Stimulated activated CD4-positive, alpha-beta T cell treated with anti-CD3 and anti-CD28 coated beads, Interleukin-15, amount 100 ng/mL, for 24 hours (primary cell): ENCODE measurements at places on chromosomes 2 and 18.

DNA sequence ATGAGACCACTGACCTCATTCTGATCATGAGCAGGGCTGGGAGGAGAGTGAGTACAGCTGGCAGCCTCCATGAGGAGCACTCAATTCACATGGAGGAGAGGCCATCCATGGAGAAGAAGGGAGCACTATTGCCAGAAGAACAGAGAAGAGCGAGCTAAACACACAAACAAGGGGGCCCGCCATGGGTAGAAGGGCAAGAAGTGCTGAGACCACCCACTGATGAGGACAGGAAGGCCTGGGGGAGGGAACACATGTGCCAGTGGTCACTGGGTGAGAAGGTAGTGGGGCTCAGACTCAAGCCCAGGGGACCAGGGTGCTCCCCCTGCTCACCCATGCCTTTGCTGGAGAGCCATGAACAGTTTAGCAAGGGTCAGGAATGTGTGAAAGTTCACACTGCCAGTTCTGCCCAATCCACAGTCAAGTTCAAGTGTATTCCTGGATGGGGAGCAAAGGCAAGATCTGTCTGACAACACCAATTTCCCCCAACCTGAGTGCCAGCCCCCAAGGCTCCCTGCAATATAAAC lies 57.7 kb downstream of the TTC32 start:
- DNase-seq: no peak

DNA sequence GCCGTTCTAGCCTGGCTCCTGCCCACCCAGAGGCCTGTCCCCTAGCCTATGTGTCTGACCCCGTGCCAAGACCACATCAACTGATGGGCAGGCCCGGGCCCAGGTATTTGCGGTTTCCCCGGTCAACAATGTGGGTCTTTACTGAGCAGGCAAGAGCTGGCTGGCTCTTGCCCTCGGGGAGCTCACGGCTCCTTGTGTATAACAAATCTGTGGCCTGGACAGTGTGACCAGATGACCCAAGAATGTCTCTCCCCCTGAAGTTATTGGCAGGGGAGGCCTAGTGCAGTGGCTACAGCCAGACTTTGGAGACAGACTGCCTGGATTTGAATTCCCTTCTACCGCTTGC lies 179.6 kb downstream of the KLHL29 start:
- no peak for DNase-seq

- DNase-seq: no peak
Measured at GRCh38 chr2:185502351-185502750, 236.3 kb upstream of the FSIP2 start.

DNA sequence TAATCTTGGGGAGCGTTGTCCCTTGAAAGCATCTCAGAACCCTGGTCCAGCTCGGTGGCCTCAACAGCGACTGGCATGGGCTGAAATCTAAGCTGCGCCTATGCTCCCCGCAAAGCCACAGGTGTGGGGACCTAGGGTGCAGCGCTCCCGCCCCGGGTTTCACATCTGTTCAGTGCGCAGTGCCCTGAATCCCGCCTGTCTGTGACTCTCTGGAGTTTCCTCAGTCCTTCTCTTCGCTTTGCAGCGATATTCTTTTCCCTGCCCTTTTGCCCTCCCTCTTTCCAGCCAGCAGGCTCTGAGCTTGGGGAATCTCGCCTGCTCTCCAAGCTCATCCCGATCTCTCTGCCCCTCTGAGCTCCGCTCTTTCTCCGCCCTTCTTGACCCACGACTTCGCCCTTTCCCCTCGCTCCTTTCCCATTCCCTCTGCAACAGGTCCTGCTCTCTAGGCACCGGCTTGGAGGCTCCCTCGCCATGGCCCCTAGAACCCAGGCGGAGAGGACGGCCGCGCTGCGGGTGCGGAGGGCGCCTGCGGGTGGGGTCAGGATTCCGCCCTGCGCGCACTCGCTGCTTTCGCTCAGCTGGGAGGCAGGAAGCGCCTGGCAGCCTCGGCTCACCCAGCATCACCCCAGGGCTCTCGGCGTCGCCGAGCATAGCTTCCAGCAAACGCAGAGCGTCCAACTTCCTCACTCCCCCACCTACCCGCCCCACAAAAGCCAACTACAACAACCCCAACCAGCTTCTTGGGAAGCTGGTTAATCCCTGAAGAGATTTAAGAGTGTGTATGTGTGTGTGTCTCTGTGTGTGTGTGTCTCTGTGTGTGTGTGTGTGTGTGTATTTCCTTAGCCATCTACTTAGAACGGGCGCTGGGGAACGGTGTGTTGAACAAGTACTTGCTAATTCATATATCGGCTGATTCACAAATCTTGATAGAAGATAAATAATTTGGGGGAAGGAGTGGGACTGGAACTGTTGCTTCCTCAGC lies 1.1 kb downstream of the GRP start:
- DNase-seq: peak; percentile 9

GRCh38 chr2:27494284-27494943 lies 586 bp downstream of the FNDC4 start:
- DNase-seq: peak; percentile 7

DNA sequence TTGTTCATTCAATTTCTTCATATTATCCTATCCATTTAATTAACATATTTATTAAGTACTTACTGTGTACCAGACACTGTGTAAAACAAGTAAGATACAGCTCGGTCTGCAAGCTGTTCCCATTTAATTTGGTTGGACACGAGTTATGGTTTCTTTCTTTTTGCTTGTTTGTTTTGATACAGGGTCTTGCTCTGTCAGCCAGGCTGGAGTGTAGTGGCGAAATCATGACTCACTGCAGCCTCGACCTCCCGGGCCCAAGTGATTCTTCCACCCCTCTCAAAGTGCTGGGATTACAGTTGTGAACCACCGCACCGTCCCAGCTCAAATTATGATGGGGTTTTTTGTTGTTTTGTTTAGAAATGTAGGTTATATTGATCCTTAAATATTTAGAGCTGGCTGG lies 9.0 kb downstream of the CYBRD1 start:
- no peak for DNase-seq

DNA sequence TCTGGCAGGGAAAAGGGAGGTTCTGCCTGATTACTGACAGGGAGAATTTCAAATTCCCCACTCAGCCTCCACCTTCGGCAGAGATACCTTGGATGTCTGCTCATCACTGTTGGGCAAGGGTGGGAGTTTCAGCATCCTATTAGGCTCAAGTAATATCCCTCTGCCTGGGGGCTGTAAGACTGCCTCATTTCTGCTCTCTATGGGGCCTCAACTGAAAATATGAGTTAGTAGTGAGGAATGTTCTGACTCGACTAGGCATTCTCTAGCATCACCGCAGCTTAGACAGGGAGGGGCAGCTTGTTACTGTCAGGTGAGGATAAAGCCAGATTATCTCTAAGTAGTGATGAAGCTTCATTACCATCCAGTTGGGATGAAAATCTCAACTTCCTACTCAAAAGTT lies 87.7 kb upstream of the LRP1B start:
- DNase-seq: no peak

- DNase-seq: no peak
Measured at GRCh38 chr18:42446195-42446594, 491.2 kb downstream of the PIK3C3 start.

- DNase-seq: no peak
Measured at GRCh38 chr18:3605486-3605952, 155.5 kb downstream of the TGIF1 start.

GRCh38 chr2:190528521-190529001 lies 6.0 kb downstream of the NEMP2 start:
- no peak for DNase-seq

GRCh38 chr2:185507719-185508118 lies 230.9 kb upstream of the FSIP2 start:
- DNase-seq: no peak

- no peak for DNase-seq
Measured at GRCh38 chr2:169796441-169796840, 2.2 kb upstream of the SSB start.

DNA sequence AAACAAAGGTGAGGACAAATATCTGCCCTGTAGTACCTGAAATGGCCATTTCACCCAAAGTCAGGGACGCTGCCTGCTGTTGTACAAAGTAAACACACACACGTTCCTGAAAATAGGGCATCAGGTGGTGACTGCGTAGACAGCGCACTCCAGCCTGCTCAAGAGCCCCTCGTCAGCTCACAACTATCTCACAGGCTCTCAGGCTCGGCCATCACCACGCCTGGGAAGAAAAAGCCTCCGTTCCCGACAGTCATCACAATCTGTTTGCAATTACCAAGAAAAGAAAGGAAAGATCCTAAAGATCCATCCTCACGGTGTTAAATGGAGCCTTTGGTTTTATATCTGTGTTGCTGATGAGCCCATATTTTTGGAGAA lies 230.2 kb downstream of the ZNF516 start:
- no peak for DNase-seq

- DNase-seq: no peak
Measured at GRCh38 chr2:109472974-109473373, 140.8 kb downstream of the SEPTIN10 start.

GRCh38 chr2:105804266-105804665 lies 59.6 kb downstream of the NCK2 start:
- DNase-seq: no peak

DNA sequence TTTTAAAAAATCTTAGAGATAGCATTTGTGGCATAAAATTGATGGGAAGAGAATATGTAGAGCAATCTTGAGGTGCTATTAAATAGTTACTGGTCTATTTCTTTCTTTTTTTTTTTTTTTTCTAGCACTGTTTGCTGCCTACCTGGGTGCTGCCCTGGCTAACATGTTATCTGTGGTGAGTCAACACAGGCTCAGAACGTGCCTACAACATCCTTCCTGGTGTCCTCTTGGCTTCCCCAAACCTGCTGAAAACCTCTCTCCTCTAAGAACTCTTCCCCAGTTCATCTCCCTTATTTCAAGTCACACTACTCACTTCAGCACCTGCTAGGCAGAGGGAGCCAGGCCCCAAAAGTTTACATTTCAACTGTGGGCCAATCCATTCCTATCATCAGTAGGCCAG lies 45.1 kb upstream of the SLC14A1 start:
- DNase-seq: no peak

- no peak for DNase-seq
Measured at GRCh38 chr2:112147382-112148168, 9.4 kb downstream of the FBLN7 start.

GRCh38 chr2:188181067-188181838 lies 110.4 kb upstream of the GULP1 start:
- no peak for DNase-seq

- no peak for DNase-seq
Measured at GRCh38 chr2:217286833-217287232, 427.0 kb upstream of the TNP1 start.

DNA sequence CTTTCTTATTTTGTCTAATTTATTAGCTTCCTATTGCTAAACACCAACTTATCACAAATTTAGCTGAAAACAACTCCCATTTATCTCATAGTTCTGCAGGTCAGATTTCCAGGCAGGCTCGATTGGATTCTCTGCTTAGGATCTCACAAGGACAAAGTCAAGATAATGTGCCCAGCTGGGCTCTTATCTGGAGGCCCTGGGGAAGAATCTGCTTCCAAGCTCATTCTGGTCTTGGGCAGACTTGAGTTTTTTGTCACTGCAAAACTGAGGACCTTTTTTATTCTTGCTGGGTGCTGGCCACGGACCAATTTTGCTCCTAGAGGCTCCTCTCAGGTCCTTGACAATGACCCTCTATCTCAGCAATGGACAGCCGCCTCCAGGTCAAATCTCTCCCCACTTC lies 215.5 kb downstream of the TRIB2 start:
- DNase-seq: no peak

- DNase-seq: peak; percentile 52
Measured at GRCh38 chr2:54724560-54725342, 1.3 kb downstream of the EML6 start.

- no peak for DNase-seq
Measured at GRCh38 chr2:17271416-17271815, 246.8 kb downstream of the RAD51AP2 start.

GRCh38 chr18:24999650-25000267 lies 352.2 kb downstream of the ZNF521 start:
- DNase-seq: no peak

DNA sequence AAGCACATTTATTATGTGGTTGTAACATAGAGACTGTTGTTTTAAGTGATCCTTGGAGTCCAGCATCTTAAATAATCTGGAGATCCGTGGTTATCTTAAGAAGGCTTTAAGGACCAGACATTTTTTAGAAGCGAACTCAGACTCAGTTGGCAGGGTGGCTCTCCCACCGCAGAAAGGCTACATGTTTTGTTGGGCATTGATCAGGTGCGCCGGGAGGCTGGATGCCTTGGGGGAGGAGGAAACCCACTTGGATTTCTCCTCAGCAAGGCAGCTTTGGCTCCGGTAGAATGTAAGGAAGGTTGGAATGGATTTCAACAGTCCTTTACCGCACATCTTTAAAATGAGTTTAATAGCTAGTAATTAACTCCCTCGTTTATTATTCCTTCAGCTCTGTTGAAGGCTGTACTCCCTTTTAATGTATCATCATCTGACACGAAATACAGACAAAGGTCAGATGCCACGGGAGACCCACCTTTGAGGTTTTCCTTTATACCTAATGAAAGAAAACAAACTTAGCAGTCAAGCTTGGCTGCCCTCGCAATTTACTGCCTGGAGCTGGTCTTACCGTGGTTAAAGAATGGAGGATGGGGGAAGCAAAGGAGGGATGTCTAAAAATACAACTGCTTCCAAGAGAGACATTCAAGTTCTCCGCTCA lies 1.2 kb downstream of the TMEM200C start:
- DNase-seq: no peak

DNA sequence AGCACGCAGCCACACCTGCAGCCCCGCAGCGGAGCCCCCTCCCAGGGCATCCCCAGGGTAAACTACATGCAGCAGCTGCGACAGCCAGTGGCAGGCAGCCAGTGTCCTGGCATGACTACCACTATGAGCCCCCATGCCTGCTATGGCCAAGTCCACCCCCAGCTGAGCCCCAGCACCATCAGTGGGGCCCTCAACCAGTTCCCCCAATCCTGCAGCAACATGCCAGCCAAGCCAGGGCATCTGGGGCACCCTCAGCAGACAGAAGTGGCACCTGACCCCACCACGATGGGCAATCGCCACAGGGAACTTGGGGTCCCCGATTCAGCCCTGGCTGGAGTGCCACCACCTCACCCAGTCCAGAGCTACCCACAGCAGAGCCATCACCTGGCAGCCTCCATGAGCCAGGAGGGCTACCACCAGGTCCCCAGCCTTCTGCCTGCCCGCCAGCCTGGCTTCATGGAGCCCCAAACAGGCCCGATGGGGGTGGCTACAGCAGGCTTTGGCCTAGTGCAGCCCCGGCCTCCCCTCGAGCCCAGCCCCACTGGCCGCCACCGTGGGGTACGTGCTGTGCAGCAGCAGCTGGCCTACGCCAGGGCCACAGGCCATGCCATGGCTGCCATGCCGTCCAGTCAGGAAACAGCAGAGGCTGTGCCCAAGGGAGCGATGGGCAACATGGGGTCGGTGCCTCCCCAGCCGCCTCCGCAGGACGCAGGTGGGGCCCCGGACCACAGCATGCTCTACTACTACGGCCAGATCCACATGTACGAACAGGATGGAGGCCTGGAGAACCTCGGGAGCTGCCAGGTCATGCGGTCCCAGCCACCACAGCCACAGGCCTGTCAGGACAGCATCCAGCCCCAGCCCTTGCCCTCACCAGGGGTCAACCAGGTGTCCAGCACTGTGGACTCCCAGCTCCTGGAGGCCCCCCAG lies 254.1 kb downstream of the GLI2 start:
- no peak for DNase-seq

GRCh38 chr18:22828171-22828570 lies 105.0 kb upstream of the RBBP8 start:
- no peak for DNase-seq

- DNase-seq: no peak
Measured at GRCh38 chr2:162025121-162025911, 48.7 kb downstream of the DPP4 start.

- no peak for DNase-seq
Measured at GRCh38 chr18:58456625-58457024, 172.3 kb downstream of the ALPK2 start.

- no peak for DNase-seq
Measured at GRCh38 chr18:36697905-36698304, 130.9 kb downstream of the TPGS2 start.
